K562 (cell line): ENCODE measurements at places on chromosomes 6 and 20.

DNA sequence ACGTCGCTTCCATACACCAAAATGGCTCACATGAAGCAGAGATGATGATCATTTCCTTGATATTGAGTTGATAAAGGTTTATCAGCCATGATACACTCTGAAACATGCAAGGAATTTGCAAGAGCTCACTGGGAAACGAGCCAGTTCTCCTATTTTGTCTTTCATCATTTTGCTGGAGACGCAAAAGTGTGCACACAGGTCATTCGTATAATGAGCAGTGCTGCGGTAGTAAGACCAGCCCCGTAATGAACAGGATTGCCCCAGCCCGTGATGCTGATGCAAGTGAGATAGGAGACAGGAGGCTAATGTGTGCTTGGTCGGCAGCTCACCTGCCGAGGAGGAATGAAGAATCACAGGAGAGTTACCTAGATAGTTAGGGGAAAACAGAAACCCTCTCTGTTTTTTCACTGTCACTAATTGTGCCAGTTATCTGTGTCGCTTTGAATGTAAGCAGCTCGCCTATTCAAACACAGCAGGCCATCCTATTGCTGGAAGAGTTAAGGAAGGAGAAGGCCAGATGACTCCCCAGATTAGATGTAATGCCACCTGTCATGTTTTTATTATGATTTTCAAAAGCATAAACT, 391.8 kb downstream of the SAMD5 start:
- DNase-seq: no peak

GRCh38 chr20:43689165-43689564, 22.3 kb downstream of the MYBL2 start:
- no peak for DNase-seq

- no peak for DNase-seq
Observed at GRCh38 chr20:58223358-58223941, 5.0 kb downstream of the ANKRD60 start.

GRCh38 chr20:1209447-1210387, 6.5 kb downstream of the C20orf202 start:
- no peak for DNase-seq

GRCh38 chr20:50575865-50576720, 65.9 kb downstream of the PTPN1 start:
- peak; percentile 49 for DNase-seq

- DNase-seq: no peak
Observed at GRCh38 chr20:52941808-52942207, 30.4 kb upstream of the TSHZ2 start.

DNA sequence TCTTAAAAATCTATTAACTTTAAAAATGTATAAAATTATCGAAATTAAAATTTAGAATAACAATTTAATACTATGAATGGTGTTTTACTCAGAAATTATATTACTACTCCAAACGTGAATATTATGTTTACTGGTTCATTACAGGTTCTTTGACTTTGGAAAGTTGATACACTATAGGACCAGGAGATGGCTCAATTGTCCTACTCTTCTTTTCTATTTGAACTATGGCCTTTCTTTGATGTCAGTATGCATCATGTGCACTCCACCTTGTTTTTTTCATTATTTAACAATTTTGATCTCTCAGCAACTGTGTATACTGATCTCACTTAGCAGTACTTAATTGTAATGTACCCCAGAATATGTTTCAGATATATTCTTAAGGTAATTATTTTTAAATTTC, 391.5 kb upstream of the MANEA start:
- no peak for DNase-seq

- no peak for DNase-seq
Observed at GRCh38 chr6:24052590-24052961, 73.4 kb upstream of the NRSN1 start.

DNA sequence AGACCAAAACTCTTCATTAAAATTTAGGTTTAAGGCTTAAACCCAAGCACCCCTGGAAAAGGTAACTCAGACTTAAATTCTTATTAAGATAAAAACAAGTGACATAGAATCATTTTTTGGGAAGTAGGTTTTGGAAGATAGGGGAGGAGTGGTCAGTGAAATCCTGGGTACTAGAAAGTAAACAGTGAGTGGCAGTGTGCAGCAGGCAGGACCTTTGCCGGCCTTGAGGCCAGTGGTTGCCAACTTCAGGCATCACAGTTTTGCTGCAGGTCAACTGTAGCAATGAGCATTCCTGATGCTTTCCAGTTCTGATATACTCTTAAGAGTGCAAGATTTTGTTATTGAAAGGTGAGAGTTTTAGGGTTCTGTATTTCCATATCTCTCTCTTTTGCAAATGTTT, 69.3 kb upstream of the SUPT3H start:
- no peak for DNase-seq

- DNase-seq: no peak
Observed at GRCh38 chr6:132199343-132199742, 201.9 kb downstream of the MOXD1 start.

DNA sequence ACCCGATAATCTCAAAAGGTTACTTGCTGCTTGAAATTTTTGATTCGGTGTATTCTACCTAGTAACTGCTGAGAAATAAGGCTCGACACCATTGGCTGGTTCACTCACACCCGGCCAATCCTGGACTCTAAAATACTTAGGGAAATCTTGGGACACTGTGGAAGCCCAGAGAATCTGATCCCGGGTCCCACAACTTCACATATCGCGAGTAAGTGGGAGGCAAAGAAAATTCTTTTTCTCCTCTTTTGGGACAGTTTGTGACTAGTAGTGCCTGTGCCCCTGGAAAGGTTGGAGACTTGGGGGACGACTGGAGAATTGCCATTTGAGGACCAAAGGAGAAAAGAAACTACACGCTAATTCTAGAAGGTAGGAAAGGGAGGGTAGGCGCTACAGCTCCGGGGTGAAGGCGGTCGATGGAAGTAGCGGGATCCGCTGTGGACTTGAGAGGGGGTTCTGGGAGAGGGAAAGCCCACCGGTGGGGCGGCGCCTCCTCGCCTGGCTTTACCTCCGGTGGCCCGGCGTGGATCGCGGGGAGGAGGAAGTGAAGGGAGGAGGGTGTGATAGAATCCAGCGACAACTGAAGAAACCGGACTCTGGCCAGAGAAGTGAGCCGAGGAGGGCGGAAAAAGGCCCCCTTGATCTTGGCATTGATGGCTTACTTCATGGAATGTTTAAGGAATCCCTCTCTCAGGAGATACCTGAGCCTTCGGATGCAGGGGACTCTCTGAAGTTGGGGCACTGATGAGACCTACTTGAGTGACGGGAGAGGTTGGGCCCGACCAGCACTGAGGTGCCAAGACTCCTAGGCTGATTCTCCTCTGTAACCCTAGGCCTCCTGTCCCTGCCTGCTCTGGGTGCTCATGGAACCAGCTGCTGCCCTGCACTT, 18.8 kb upstream of the BTN3A3 start:
- DNase-seq: peak; percentile 94
